ENCODE measurements at places on chromosomes 5 and 9. TPM values are rescaled to one million over a fixed set of nuclear protein-coding genes. Genes with fewer than 3 reads are reported as not detected.

Gene TMEM174
- total RNA-seq: not detected

Gene CKMT2
- 1.4 TPM for total RNA-seq

Gene CD72
- 2.7 TPM for total RNA-seq

Gene PCDHA1
- total RNA-seq: not detected

Gene PLAC8L1
- total RNA-seq: not detected

Gene SGCD
- total RNA-seq: 33.3 TPM

- peak; percentile 49 for DNase-seq
- peaks cover 52% of the 10 kb centered on the region for H3K4me1 ChIP-seq
- peak overlapping the region; percentile 100 for H3K27ac ChIP-seq
These were observed 80.7 kb downstream of the GLDC start for GRCh38 chr9:6564868-6565267.

- H3K4me3 ChIP-seq: no peak overlapping the region
- H3K27ac ChIP-seq: peak overlapping the region; percentile 78
- H3K27me3 ChIP-seq: no peaks in the 10 kb centered on the region
- peaks cover 47% of the 10 kb centered on the region for H3K4me1 ChIP-seq
- DNase-seq: peak; percentile 85
- H3K36me3 ChIP-seq: no peaks in the 10 kb centered on the region
These were observed 10.3 kb upstream of the DOCK2 start for GRCh38 chr5:169626779-169627178.

- peaks cover 5% of the 10 kb centered on the region for H3K4me1 ChIP-seq
- DNase-seq: peak; percentile 88
- H3K27ac ChIP-seq: no peak overlapping the region
- peaks cover 56% of the 10 kb centered on the region for H3K27me3 ChIP-seq
- H3K4me3 ChIP-seq: no peak overlapping the region
These were observed 1.7 kb upstream of the ARID3C start for GRCh38 chr9:34630402-34631154.

DNA sequence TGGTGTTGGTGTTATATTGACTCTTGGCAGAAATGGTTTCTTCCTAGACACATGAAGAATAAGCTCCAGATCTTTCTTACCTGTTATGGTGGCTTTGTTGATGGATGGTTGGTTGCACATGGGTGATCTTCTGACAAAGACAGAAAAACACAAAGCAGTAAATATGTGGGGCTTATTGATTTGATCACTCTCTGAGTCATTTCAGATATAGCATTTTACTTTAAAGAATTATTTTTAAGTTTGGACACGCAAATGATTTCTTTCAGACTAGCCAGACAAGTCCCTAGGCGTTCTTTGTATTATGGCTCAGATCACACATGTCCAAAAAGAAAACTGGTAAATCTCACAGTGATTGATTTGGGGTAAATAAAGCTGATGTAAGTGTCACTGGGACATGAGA lies 597.6 kb downstream of the RAB3C start:
- H3K36me3 ChIP-seq: no peaks in the 10 kb centered on the region
- H3K27ac ChIP-seq: no peak overlapping the region
- H3K27me3 ChIP-seq: peaks cover 5% of the 10 kb centered on the region
- no peaks in the 10 kb centered on the region for H3K4me1 ChIP-seq
- H3K4me3 ChIP-seq: no peak overlapping the region

All from osteoblast (primary cell).